ENCODE measurements at places on chromosomes 1 and 21.

DNA sequence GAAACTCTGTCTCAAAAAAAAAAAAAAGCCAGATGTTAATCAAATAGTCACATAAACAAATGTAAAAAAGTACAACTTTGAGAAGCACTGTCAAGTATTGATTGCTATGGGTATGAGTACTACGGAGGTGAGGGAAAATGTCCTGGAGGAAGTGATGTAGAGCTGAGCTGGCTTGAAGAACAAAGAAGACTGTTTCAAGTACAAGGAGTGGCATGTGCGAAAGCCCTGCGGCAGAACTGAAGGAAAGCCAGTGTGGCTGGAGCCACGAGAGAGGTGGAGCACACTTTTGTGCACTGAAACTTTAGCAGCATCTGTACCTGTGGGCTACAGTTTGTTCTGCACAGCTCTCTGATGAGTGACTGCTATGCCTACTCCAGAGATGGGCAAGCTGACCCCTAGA is 5.4 kb upstream of the RPS6KA1 start:
- DNase-seq: no peak

DNA sequence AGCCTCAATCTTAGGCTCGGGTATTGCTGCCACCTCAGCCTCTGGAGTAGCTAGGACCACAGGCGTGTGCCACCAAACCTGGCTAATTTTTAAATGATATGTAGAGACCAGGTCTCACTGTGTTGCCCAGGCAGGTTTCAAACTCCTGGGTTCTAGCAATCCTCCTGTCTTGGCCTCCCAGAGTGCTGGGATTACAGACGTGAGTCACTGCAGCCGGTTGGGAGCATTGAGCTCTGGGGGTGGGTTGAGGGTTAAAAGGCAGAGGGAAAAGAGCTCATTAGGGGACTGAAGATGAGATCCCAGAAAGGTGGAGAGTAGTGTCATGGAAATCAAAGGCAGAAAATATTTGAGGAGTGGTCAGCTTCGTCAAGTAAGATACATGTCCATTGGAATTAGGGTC is 7.1 kb downstream of the RAD54L start:
- DNase-seq: no peak

DNA sequence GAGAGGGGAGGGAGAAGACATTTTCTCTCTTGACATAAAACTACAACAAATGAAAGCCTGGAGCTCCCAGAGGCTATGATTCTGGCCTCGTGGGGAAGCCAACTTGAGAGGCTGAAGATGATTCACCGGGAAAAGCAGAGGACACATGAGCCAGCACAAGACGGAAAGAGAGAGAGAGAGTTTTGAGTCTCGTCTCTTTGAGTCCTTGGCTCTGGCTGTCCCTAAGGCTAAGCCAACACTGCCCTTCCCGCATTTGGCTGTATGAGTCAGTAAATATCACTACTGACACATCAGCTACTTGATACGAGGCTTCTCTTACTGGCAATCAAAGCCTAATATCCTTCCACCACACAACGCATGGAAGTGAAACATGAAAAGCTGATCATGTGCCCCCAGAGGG is 95.5 kb downstream of the GRIK3 start:
- no peak for DNase-seq

GRCh38 chr1:234214129-234214910 is 158.9 kb upstream of the COA6 start:
- no peak for DNase-seq

- no peak for DNase-seq
These were observed 623.2 kb downstream of the LMO4 start for GRCh38 chr1:87951852-87952251.

GRCh38 chr1:185419718-185420117 is 102.7 kb upstream of the IVNS1ABP start:
- DNase-seq: no peak

DNA sequence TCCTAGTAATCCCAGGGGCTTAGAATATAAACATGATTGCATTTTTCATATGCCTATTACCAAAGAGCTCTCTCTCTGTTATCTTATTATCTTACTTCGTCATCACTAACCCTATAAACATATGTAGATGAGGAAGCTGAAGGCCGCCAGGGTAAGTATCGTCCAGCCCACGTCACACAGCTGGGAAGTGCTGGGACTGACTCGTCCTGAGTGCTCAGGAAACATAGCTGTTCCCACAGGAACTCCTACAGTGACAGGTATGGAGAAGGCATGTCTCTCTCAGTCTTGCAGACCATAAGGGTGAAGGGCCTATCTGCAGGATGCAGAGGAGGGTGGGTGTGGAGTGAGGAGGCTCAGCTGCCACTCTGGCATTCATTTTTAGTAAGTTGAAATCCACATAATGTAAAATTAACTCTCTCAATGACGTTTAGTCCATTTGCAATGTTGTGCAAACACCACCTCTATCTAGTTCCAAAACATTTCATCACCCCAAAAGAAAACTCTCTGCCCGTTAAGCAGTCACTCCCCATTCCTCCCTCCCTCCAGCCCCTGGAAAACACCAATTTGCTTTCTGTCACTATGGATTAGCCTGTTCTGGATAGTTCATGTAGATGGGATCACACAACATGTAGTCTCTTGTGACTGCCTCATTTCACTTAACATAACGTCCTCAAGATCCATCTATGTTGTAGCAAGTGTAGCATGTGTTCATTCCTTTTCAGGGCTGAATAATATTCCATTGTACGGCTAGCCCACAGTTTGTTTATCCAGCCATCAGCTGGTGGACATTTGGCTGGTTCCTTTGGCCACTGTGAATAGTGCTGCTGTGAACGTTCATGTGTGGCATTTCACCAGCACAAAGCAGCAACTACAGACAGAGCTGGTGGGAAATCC is 68.3 kb downstream of the TCP10L start:
- DNase-seq: no peak

GRCh38 chr1:41864471-41865040 is 54.2 kb downstream of the HIVEP3 start:
- no peak for DNase-seq

DNA sequence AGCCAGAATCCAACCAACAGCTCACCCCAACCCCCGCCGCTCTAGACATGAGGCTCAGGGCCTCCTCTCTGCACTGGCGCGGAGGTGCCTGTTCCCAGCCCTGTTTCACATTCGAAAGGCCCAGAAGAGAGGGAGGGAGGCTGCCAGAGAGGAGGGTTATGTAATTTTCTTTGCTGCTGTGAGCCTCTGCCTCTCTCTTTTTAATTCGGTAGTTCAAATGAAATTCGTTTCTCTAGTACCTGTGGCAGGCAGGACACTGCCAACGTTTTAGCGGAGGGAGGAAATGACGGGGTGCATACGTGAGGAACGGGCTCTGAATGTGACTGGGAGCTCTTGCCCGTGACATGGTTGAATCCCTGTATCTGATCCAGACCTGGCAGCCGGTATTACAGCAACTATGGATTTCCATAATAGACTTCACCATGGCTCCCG is 9.4 kb downstream of the PRDM16 start:
- no peak for DNase-seq

DNA sequence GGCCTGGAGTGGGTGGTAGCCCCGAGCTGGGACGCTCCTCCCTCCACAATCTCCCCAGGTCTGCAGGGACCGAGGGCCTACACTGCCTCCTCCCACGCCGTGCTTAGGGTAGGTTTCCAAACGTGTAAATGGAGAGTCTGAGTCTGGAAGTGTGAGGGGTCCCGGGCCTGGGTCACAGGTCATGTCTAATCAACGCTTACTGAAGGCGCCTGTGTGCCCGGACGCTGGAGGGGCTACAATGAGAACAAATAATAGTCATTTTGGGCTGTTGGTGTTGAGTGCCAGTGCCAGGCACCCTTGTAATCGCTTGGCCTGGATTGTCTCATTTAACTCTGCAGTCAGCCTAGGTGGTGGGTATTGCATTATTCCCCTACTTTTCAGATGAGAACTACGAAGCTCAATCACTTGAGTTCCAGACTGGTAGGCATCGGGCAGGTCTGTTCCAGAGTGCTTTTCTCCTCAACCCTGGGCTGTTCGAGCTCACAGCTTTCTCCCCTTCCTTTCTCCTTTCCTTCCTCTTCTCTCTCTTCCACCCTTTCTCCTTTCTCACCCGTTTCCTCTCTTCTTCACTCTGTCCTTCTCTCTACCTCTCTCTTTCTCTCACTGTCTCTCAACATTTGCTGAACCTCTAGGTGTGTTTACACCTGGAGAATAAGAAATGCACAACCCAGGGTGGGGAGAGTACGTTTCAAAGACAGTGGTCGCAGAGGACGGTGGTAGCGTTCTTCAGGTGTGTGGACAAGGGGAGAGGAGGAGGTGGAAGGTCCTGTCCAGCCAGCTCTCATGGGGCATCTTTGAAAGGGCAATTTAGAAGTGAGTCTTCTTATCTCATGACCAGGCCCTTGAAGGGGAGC is 883 bp downstream of the SLC66A1 start:
- DNase-seq: no peak

DNA sequence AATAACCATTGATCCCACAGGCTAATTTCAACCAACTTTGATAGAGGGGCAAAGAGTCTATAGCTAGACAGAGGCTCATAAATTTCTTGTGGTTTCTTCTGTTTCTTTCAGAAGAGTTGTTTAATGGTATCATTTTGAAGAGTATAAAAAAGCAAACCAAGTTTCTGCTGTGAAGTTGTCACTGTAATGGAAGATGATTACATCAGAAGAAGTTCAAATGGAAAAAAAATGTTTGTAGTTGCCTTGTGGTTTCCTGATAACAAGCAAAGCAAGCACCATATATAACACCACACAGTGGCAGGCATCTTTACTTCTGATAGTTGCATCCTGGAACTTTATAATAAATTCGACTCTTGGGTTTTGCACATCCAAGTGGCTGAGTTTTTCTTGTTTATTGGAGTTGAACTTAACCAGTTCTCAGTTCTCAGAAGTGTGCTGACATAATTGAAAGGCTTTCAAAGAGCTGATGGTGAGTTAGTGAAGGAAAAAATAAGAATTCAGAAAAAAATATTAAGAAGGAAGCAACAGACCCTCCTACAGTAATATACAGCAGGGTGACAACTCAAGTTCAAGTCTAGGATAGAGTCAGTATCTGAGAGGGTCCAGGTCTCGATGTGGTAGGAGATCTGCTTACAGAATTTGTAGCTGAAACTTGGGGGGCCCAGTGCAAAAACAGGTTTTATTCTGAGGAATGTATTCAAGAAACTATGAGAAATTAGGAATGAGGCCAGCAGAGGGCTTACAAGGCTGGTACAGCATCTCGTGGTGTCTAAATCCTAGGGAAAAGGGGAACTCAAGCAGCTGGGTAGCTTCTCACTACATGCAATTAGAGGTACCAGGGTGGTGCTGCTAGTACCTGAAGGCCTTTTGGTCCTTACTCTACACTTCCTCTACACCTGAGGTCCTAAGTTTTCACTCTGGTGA is 123.5 kb downstream of the CRB1 start:
- no peak for DNase-seq

DNA sequence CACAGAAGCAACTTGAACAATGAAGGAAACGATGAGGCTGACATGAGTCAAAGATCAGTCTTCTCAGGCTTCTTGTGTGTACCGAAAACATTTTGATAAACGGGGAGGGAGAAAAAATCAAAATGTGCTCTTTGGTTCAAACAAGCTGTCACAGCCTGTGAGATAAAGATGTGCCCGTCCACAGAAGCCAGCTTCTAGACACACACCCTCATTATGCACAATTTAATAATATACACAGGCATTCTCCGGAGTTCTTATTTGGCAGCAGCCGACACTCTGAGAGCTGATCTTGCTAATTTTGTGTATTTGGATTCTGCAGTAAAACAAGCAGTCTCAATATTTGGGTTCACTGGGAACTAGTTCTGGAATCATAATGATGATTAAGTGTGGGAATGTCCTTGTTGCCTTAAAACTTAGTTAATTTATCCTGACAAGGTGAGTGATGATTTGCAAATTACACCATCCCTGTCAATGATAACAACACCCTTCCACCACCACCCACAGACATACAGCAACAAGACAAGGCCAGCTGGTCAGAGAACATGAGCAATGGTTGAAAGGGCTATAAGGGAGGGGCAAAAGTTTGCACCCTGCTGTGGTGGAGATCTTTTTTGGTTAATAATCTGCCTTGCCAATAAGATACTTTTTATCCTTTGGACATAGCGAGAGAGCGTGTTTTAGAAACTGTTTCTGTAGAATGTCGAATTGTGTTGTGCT is 269.9 kb upstream of the KIAA0040 start:
- no peak for DNase-seq

GRCh38 chr1:85571181-85571759 is 9.3 kb upstream of the CCN1 start:
- DNase-seq: no peak

DNA sequence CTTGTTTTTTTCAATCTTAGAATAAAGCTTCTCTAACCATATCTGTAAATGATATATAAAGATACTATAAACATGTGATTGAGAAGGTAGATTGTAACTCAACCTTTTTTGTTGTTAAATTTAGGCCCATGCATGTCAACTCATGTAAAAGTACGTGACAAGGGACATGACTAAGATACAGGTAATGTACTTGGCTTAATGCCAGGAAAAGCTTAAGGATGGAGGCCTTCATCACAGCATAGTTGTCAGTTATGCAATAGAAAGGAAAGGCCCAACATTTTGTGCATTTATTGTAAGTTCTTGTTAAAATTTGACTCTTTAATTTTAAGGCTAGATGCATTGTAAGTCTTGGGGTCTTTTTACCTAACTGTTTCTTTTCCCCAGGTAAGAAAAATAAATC is 305.1 kb downstream of the LTN1 start:
- no peak for DNase-seq

GRCh38 chr21:46569081-46569480 is 35.8 kb downstream of the S100B start:
- DNase-seq: no peak

DNA sequence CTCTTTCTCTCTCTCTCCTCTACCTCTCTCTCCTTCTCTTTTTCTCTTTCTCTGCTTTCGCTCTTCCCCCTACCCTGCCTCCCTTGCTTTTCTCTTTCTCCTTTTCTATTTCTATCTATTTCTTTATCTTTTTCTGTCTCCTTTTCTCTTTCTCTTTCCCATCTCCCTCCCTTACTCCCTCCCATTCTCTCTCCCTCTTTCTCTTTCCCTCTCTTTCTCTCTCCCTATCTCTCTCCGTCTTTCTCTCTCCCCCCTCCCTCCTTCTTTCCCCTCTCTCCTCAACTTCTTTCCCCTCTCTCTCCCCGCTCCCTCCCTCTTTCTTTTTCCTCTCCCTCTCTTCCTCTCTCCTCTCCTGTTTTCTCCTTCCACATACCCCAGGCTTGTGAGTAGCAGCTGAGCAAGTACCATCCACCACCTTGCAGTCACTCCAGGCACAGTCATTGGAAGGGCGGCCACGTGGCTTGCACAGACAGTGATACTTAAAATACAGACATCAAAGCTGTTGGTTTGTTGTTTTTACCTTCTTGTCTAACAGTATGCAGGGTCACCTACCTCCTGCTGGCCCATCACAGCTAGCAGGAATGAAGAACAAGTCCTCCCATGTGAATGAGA is 209.1 kb upstream of the COA6 start:
- DNase-seq: no peak

DNA sequence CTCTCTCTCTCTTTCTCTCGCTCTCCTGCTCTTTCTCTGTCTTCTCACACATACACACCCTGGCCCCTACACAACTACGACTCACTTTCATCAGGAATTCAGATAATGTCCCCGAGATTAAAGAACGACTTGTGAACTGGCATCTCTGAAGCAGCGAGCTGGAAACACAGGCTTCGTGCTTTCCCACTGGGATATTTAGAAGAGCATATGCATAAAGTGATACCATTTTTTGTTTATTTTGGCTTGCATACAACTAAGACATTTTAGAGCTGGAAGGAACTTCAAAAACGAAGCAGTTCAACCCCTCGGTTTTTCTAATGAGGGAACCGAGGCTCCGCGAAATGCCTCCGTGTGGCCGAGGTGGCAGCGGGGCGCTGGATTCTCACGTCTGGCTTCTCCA is 88.6 kb downstream of the ZBTB18 start:
- no peak for DNase-seq
